Transverse colon (tissue), 4 donors: ENCODE measurements at places on chromosomes 2 and 18. TPM values are rescaled to one million over a fixed set of nuclear protein-coding genes. Genes with fewer than 3 reads are reported as not detected.

The AFF3 gene
- 9.2 TPM for total RNA-seq

The ACADL gene
- 0.41 TPM for total RNA-seq

The GKN1 gene
- not detected for total RNA-seq

The GCG gene
- total RNA-seq: 26.8 TPM

The CNTNAP5 gene
- not detected for total RNA-seq

The PSMA8 gene
- total RNA-seq: not detected

The ST3GAL5 gene
- total RNA-seq: 9.0 TPM

The VWC2L gene
- not detected for total RNA-seq

The AQP12A gene
- not detected for total RNA-seq

- H3K27ac ChIP-seq: no peak overlapping the region
- H3K27me3 ChIP-seq: no peaks in the 10 kb centered on the region
- DNase-seq: no peak
- H3K4me1 ChIP-seq: no peaks in the 10 kb centered on the region
- no peaks in the 10 kb centered on the region for H3K36me3 ChIP-seq
- no peak overlapping the region for H3K4me3 ChIP-seq
Measured at GRCh38 chr18:24695168-24695567, 234.7 kb downstream of the HRH4 start.

GRCh38 chr2:73013936-73014335, 57.6 kb downstream of the SFXN5 start:
- H3K27me3 ChIP-seq: no peaks in the 10 kb centered on the region
- no peaks in the 10 kb centered on the region for H3K4me1 ChIP-seq
- H3K27ac ChIP-seq: no peak overlapping the region
- no peak overlapping the region for H3K4me3 ChIP-seq
- H3K36me3 ChIP-seq: no peaks in the 10 kb centered on the region
- no peak for DNase-seq

DNA sequence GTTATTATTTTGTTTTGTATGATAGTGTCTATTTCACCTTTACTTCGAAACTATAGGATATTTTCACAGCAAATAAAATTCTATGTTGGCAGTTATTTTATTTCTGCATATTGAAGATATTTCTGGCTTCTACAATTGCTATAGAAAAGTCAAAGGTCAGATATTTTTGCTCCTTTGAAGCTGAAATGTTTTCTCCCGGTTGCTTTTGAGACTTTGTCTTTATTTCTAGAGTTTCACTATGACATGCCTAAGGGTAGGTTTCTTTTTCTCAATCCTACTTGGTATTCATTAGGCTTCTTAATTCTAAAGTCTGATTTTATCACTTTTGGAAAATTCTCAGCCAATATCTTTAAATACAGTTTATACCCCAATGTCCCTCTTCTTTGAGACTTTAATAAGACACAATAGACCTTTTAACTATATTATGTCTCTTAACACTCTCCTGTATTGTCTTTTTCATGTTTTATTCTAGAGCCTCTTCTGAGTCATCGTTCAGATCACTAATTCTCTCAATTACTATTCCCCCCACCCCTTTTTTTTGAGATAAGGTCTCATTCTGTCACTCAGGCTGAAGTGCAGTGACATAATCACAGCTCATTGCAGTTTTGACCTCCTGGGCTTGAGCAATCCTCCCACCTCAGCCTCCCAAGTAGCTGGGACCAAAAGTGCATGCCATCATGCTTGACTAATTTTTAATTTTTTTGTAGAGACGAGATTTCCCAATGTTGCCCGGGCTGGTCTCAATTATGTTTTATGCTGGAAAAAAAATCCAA, 50.5 kb downstream of the USP37 start:
- no peak for DNase-seq
- H3K4me3 ChIP-seq: no peak overlapping the region
- H3K27me3 ChIP-seq: no peaks in the 10 kb centered on the region
- H3K36me3 ChIP-seq: no peaks in the 10 kb centered on the region

DNA sequence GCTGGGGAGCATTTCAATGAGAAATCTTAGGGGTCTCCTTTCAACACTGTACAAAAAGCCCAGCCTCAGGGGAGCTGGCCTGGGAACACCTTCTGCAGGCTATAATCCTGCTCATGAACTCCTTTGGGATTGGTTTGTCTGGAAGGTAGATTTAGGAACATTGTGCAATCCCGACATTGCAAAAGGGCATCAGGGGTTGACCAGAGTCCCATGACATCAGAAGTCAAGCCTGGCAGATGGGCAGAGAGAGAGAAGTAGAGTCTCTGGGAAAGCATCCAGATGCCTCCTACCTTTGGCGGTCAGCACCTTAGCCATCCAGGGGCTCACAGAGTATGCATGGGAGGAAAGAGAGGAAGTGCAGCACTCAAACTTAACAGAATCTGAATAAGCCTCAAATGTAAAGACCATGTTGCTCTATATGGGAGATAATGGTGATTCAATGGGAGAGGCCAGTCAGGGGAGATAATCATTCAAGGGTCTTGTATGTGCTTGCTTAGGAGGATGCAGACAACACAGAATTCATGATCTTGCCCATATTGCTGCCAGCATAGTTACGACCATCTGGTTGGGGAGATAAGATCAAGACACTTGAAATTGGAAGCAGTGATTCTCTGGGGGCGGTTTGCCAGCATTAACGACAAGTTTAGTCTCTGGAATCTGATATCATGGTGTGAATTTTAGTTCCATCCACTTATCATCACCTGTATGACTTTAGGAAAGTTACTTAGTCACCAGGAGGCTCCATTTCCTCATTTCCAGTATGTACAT, 58.3 kb upstream of the UPP2 start:
- H3K36me3 ChIP-seq: no peaks in the 10 kb centered on the region
- H3K4me1 ChIP-seq: no peaks in the 10 kb centered on the region
- no peaks in the 10 kb centered on the region for H3K27me3 ChIP-seq
- DNase-seq: no peak
- H3K4me3 ChIP-seq: no peak overlapping the region

DNA sequence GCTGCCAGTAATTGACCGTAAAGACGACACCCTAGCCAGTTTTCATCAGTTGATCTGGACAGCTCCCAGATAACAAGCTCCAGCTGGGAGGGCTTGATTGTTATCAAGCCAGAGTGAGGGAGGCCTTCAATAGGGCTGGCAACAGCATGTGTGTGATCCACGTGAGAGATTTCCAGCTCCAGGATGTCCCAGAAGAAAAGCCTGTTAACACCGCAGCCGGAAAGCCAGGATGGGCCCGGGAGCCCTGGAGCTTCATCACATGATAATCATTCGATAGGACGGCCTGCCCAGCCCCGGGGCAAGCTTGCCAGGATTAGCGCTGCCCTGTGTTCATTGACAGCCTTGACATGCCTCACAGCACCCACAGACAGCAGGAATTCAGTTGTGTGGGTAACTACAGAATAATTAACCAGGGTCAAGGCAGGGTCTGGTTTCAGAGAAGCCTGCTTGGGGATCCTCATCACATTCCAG, 182.5 kb downstream of the C1D start:
- DNase-seq: no peak
- no peak overlapping the region for H3K27ac ChIP-seq
- no peak overlapping the region for H3K4me3 ChIP-seq
- H3K27me3 ChIP-seq: no peaks in the 10 kb centered on the region

- no peaks in the 10 kb centered on the region for H3K4me1 ChIP-seq
- no peaks in the 10 kb centered on the region for H3K27me3 ChIP-seq
- no peak for DNase-seq
- H3K36me3 ChIP-seq: no peaks in the 10 kb centered on the region
- no peak overlapping the region for H3K27ac ChIP-seq
- H3K4me3 ChIP-seq: no peak overlapping the region
Measured at GRCh38 chr2:16687222-16687621, 21.6 kb upstream of the CYRIA start.

GRCh38 chr2:127117603-127118002, 10.6 kb upstream of the BIN1 start:
- DNase-seq: no peak
- no peaks in the 10 kb centered on the region for H3K27me3 ChIP-seq
- H3K4me3 ChIP-seq: no peak overlapping the region
- no peak overlapping the region for H3K27ac ChIP-seq
- no peaks in the 10 kb centered on the region for H3K36me3 ChIP-seq

GRCh38 chr2:146214394-146214929, 1630.4 kb upstream of the ACVR2A start:
- no peak overlapping the region for H3K4me3 ChIP-seq
- no peaks in the 10 kb centered on the region for H3K36me3 ChIP-seq
- no peaks in the 10 kb centered on the region for H3K4me1 ChIP-seq
- H3K27ac ChIP-seq: no peak overlapping the region
- no peak for DNase-seq

DNA sequence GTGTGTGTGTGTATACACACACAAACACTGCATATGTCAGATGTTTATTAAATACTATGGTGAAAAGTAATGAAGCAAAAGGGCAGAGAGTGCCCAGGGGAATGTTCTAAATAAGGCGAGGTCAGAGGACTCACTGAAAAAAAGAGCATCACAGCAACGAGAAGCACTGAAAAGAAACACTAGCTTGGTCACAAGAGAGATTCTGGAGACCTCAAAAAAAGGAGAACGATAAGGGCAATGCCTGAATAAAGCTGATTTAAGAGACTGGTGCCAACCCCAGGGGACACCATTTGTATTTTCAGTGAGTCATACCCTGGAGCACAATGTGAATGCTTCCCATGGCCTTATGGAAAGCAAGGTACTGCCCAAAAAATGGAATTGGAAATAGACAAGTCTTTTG, 14.5 kb downstream of the SLC40A1 start:
- H3K4me1 ChIP-seq: peaks cover 24% of the 10 kb centered on the region
- no peak overlapping the region for H3K27ac ChIP-seq

GRCh38 chr2:4628998-4629501, 925.7 kb downstream of the DCDC2C start:
- no peak for DNase-seq
- H3K36me3 ChIP-seq: no peaks in the 10 kb centered on the region
- H3K4me3 ChIP-seq: no peak overlapping the region
- H3K4me1 ChIP-seq: no peaks in the 10 kb centered on the region

GRCh38 chr18:22211657-22212056, 42.3 kb downstream of the GATA6 start:
- no peaks in the 10 kb centered on the region for H3K36me3 ChIP-seq
- no peak overlapping the region for H3K27ac ChIP-seq
- H3K4me3 ChIP-seq: no peak overlapping the region
- H3K4me1 ChIP-seq: no peaks in the 10 kb centered on the region

DNA sequence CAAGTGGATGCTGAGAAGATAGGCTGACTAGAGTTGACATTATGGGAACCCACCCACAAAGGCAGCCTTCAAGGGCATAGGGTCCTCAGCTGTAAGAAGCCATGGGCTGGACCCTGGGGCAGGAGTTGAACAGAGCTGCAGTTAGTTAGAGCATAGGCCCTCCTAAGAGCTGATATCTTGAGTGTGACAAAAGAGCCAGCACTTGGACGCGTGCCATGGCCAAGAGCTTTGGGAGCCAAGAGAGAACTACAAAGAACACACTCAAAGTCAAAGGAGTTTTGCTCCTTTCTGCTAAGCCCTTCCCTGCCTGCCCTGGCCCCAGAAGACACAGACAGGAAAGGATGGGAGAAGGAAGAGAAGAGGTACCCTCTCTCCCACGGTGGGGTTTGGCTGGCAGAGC, 29.9 kb upstream of the AGAP1 start:
- DNase-seq: no peak
- H3K36me3 ChIP-seq: no peaks in the 10 kb centered on the region
- no peaks in the 10 kb centered on the region for H3K27me3 ChIP-seq
- no peak overlapping the region for H3K4me3 ChIP-seq
- peaks cover 5% of the 10 kb centered on the region for H3K4me1 ChIP-seq

DNA sequence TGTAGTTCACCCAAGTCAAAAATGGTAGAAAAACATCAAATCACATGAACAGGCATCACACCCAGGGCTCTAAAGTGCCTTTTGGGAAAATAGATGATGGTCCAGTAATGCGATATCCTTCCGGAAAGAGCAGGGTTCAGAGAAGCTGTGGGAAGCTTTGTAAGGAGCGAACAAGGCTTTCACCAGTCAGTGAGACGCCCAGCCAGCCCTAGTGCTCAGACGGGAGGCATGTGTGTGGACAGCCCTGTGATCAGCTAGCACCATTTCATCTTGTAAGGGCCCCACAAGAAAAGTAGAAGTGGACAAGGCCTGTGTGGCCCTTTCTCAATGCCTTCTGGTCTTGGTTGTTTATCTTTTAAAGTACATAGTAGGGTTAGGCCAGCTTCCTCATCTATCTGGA, 76.1 kb downstream of the SMIM21 start:
- DNase-seq: no peak
- no peaks in the 10 kb centered on the region for H3K36me3 ChIP-seq
- H3K4me3 ChIP-seq: no peak overlapping the region

GRCh38 chr2:200408428-200409316, 101.2 kb downstream of the KCTD18 start:
- peaks cover 26% of the 10 kb centered on the region for H3K4me1 ChIP-seq
- DNase-seq: peak; percentile 47
- H3K4me3 ChIP-seq: no peak overlapping the region

- no peaks in the 10 kb centered on the region for H3K27me3 ChIP-seq
- no peaks in the 10 kb centered on the region for H3K36me3 ChIP-seq
- no peaks in the 10 kb centered on the region for H3K4me1 ChIP-seq
- no peak overlapping the region for H3K27ac ChIP-seq
Measured at GRCh38 chr2:220509966-220510365, 882.5 kb downstream of the SLC4A3 start.

DNA sequence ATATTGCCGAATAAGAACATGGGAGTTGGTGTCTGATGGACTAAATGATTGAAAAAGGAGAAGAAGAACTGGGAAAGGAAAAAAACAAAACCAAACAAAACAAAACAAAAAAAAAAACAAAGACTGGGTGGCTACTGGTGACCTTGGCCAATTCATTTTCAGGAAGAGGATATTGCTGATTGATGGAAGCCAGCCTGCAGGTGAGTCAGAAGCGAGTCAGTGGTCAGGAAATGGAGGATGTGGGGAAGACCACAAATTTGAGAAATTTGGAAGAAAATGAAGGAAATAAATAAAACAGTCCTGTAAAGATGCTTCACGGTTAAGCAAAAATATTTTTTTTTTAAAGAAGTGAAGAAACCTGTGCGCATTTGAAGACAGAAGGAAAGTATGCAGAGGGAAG, 296.9 kb downstream of the ZNF521 start:
- DNase-seq: no peak
- peaks cover 4% of the 10 kb centered on the region for H3K4me1 ChIP-seq
- H3K36me3 ChIP-seq: no peaks in the 10 kb centered on the region
- H3K27me3 ChIP-seq: no peaks in the 10 kb centered on the region
- H3K27ac ChIP-seq: no peak overlapping the region

GRCh38 chr18:36513556-36513955, 216.0 kb downstream of the FHOD3 start:
- no peak overlapping the region for H3K27ac ChIP-seq
- no peaks in the 10 kb centered on the region for H3K36me3 ChIP-seq
- peaks cover 28% of the 10 kb centered on the region for H3K4me1 ChIP-seq
- H3K4me3 ChIP-seq: no peak overlapping the region
- no peak for DNase-seq
- no peaks in the 10 kb centered on the region for H3K27me3 ChIP-seq

DNA sequence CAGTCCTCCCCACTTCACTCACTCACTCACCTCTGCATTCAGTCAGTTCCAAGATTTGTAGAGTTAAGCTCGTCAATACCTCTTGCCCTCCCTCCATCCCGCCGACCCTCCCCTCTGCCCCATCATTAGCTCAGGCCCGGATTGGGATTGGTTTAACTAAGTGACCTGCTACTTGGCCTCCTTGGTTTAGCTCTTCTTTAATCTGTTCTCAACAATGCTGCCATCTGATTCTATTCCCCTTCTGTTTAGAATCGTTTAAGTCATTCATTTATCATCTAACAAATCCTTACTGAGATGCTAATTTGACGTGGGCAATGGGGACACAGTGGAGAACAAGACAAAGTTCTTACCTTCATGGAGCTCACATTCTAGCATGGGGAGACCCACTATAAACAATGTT, 204.6 kb downstream of the MTX2 start:
- no peaks in the 10 kb centered on the region for H3K36me3 ChIP-seq
- H3K27me3 ChIP-seq: no peaks in the 10 kb centered on the region
- no peaks in the 10 kb centered on the region for H3K4me1 ChIP-seq
- DNase-seq: no peak
- H3K27ac ChIP-seq: no peak overlapping the region
